Stimulated activated CD4-positive, alpha-beta T cell treated with anti-CD3 and anti-CD28 coated beads, Interleukin-15, amount 100 ng/mL, for 24 hours (primary cell): ENCODE measurements at places on chromosomes 11 and 22.

DNA sequence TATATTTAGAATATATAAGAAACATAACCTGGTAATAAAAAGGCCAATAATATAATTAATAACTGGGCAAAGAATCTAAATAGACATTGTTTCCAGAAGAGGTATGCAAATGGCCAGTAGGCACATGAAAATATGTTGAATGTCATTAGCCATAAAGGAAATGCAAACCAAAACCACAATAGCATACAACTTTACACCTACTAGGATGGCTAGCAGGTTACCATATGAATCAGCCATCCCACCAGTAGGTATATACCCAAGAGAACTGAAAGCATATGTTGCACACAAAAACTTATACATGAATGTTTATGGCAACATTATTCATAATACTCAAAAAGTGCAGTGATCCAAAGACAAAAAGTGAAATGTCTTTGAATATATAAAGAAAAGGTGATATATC, 2.7 kb upstream of the OR2D2 start:
- no peak for DNase-seq

DNA sequence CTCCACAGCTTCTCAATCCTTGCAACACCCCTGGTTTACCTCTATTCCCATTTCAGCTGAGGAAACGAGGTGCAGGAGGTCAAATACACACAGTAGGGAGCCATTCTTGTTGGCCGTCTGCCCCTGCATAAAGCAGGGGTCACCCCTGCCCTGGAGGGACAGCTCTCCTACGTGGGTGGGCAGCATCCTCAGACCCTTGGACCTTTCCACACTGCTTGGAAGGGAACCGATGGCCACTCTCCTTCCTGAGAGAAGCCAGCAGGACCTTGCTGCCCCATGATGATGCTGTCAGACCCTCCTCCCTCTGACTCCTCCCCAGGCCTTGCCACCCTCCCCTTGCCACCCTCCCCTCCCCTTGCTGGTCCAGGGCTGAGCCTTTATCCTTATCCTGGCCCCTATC, 121.1 kb upstream of the SYT13 start:
- DNase-seq: no peak

- DNase-seq: no peak
These were observed 10.4 kb downstream of the OR52K2 start for GRCh38 chr11:4459500-4459899.

DNA sequence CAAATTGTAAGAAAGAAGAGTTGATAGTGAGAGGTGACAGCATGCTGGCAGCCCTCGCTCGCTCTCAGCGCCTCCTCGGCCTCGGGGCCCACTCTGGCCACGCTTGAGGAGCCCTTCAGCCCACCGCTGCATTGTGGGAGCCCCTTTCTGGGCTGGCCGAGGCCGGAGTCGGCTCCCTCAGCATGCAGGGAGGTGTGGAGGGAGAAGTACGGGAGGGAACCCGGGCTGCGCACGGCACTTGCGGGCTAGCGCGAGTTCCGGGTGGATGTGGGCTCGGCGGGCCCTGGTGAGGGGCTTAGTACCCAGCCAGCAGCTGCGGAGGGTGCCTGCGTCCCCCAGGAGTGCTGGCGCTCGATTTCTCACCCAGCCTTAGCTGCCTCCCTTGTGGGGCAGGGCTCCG, 539.7 kb upstream of the CCDC179 start:
- DNase-seq: no peak

DNA sequence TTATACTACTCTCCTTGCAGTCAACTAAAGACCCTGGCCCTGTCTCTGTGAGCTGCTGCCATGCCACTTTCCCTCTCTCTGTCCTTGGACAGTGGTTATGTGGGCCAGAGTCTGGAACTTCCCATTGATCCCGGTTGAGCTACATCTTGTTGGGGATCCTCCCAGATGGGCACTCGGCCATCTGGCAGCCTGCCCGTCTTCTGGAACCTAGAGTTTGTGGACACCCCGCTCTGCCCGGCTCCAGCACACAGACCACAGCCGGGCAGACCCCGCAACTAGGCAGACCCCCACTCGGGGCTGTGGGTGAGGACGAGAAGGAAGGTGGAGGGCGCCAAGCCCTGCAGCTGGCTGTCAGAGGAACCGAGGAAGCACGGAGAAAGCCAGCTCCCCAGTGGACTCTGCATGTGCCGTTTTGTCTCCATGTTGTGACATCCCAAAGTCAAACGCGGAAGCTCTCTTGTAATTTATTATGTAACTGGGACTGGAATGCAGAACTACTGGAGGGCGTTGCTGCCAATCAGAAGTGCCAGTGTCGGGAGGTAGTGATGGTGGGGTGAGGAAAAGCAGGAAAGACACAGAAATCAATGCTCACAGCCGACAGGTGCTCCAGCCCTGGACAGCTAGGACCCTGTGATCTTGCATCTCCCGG, 207.7 kb downstream of the CEP164 start:
- no peak for DNase-seq

DNA sequence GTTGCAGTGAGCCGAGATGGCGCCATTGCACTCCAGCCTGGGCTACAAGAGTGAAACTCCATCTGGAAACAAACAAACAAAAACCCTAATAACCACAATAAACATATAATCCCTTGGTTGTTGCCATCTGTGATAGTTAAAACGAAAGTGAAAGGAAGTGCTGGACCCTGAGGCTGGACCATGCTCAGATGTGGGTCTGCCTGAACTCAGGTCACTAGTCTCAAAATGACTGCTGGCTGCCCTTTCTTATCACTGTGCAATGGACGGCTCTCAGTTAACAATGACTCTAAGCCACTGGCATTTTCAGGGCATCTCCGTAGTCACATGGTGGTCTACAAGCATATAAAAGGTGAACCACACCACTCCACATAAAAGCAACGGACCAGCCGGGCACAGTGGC, 48.2 kb upstream of the FTH1 start:
- DNase-seq: no peak

DNA sequence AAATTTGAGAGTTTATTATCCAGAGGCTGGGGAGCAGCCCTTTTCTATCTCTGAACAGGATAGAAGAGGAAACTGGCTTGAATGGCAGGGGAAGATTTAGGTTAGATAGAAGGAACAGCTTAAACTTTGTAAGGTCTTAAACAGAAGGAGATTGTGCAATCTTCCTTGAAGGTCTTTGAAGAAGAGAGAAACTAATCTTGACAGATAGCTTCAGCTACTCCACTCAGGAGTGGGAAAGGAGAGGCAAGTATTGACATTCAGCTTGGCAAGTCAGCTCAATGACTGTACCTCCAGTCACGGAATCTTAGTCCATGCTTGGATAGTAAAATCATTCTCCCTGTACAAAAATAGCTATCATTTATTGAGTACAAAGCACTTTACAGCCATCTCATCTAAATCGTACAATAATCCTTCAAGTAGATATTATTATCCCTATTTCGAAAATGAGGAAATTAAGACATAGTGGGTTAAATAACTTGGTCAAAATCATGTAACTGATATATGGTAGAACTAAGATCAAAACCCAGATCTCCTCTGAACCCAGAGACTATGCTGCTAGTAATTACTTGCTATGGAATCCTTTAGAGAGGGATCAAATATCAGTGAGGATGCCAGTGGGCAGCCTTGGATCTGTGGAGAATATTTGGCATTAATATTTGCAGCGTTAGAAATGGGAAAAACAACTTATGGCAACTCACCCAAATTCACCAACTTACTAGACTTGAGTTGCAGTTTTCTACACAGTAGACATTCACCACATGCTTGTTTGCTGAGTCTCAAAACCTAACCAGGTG, 14.6 kb downstream of the C11orf97 start:
- DNase-seq: no peak

GRCh38 chr11:111730871-111731591, 35.2 kb downstream of the PPP2R1B start:
- DNase-seq: no peak

GRCh38 chr22:50190941-50191741, 5.4 kb downstream of the TRABD start:
- peak; percentile 78 for DNase-seq
